ENCODE measurements at places on chromosomes 5 and 9. TPM values are rescaled to one million over a fixed set of nuclear protein-coding genes. Genes with fewer than 3 reads are reported as not detected.
A peak's percentile ranks its signal among the peaks of the same experiment; 100 is the strongest.

DNA sequence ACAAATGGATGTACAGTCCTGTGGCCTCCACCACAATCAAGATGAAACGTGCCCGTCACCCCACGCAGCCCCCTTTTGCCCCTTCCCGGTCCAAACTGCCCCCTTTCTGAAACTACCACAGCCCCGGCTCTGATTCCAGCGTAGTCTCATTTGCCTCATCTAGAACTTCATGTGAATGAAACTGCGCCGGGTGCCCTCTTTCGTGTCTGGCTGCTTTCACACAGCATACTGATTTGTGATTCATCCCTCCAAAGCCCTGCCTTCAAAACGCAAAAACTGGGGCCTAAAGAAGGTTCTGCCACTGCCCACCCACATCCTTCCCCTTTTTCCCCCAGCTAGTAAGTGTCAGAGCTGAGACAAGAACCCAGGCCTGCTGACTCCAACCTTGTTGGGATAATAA is 31.5 kb upstream of the NCS1 start:
- H3K36me3 ChIP-seq: peaks cover 1% of the 10 kb centered on the region
- H3K4me3 ChIP-seq: no peak overlapping the region
- H3K27ac ChIP-seq: no peak overlapping the region
- peaks cover 10% of the 10 kb centered on the region for H3K4me1 ChIP-seq
- 0 out of 3 replicates have a peak, but pooled peaks cover 6% of the 10 kb centered on the region for H3K27me3 ChIP-seq

DNA sequence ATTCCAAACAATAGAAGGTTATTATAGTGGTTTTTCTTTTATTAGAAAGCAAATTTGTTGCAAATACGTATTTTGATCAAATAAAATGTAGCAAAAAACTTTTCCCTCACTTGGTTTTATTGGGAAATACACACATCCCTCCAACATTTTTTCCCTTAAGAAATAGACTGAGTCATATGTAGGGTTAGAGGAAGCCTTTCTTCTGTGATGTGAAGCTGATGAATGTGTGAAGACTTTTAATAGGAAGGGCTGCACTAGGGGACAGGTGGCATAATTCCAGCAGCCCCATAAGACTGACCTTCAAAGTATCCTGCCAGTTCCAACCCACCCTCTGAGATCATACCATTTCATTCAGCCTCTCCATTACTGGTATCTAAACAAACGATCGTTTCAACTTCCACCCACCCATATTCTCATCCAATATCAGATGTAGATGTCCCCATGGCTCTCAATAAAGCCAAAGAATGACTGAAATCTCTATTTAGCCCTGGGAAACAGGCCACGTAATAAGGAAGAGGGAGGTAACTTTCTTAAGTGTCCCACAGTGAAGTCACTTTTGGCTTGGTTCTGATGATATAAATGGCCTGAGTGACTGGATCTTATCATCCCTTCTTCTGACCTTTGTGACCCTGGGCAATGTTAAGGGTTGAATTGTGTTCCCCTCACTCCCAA is 64.7 kb upstream of the LPAR1 start:
- no peak overlapping the region for H3K4me3 ChIP-seq
- H3K4me1 ChIP-seq: no peaks in the 10 kb centered on the region
- no peak overlapping the region for H3K27ac ChIP-seq
- no peaks in the 10 kb centered on the region for H3K27me3 ChIP-seq
- H3K36me3 ChIP-seq: no peaks in the 10 kb centered on the region

DNA sequence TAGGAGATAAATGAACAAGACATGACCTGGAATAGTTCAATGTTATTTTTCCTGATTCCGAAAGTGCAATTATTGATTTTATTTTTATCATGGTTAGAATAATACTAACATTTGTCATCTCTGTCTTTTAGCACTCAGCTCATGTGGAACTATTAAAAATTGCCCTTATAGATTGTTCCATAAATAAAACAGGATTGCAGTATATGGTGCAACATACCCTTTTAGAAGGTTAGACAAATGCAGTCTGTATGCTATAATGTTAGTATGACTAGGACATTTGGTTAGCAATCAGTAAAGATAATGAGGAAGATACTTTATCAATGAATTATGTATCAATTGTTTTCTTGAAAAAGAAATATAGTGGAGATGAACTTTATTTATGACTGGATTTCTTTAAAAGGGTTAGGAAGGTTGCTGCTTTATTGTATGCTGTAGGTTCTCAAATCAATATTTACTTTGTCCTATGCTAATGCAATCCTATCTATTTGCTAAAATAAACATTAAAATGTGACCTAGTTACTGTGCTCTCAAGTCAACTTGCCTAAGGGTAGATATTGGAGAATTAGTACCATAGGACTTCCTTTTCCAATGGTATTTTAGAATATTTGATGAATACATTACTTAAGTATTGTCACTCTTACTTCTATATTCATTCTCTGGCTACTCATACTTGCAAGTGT is 348.9 kb upstream of the ISL1 start:
- no peaks in the 10 kb centered on the region for H3K27me3 ChIP-seq
- no peak overlapping the region for H3K27ac ChIP-seq
- DNase-seq: no peak
- H3K4me3 ChIP-seq: no peak overlapping the region
- H3K4me1 ChIP-seq: no peaks in the 10 kb centered on the region

GRCh38 chr5:33761139-33761538 is 130.7 kb downstream of the ADAMTS12 start:
- no peaks in the 10 kb centered on the region for H3K27me3 ChIP-seq
- DNase-seq: no peak
- no peak overlapping the region for H3K4me3 ChIP-seq
- no peaks in the 10 kb centered on the region for H3K36me3 ChIP-seq
- H3K27ac ChIP-seq: no peak overlapping the region

DNA sequence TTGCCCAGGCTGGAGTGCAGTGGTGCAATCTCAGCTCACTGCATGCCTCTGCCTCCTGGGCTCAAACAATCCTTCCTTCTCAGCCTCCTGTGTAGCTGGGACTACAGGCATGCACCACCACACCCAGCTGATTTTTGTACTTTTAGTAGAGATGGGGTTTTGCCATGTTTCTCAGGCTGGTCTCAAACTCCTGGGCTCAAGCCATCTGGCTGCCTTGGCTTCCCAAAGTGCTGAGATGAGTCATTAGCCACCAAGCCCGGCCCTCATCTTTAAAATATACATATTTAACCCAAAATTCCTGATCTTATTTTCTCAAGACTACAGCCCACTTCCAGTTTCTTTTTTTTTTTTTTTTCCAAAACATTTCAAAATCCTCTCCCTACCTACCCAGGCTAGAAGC is 31.7 kb upstream of the MINAR2 start:
- H3K27ac ChIP-seq: no peak overlapping the region
- no peaks in the 10 kb centered on the region for H3K36me3 ChIP-seq
- no peaks in the 10 kb centered on the region for H3K27me3 ChIP-seq
- no peak overlapping the region for H3K4me3 ChIP-seq
- H3K4me1 ChIP-seq: no peaks in the 10 kb centered on the region

DNA sequence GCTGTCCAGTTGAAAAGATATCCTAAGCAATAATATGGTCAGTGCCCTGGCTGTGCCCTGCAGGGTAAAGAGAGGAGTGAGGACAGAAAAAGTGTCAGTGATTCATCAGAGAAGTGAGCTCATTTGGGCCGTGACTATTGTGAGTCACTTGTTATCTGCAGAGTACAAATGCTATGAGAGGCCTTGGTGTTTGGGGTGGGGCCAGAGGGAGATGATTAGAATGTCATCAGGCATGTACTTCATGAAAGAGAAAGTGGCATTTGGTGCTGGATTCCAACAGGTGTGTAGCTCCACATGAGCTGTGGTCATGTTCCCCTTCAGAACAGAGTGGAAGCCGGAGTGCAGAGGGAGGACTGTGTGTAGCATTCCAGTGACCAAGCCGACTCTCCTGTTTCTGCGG is 174.1 kb downstream of the KDM4C start:
- no peak overlapping the region for H3K27ac ChIP-seq
- no peaks in the 10 kb centered on the region for H3K27me3 ChIP-seq
- 0 out of 3 replicates have a peak, but pooled peaks cover 4% of the 10 kb centered on the region for H3K36me3 ChIP-seq
- H3K4me3 ChIP-seq: no peak overlapping the region
- DNase-seq: peak; percentile 65

GRIA1 gene
- total RNA-seq: not detected

NR5A1 gene
- total RNA-seq: 38.8 TPM

FREM1 gene
- total RNA-seq: 33.6 TPM

HMMR gene
- 48.3 TPM for total RNA-seq

ANKRD55 gene
- total RNA-seq: 0.11 TPM

FBP2 gene
- not detected for total RNA-seq
